ENCODE measurements at places on chromosomes 16 and 17.

DNA sequence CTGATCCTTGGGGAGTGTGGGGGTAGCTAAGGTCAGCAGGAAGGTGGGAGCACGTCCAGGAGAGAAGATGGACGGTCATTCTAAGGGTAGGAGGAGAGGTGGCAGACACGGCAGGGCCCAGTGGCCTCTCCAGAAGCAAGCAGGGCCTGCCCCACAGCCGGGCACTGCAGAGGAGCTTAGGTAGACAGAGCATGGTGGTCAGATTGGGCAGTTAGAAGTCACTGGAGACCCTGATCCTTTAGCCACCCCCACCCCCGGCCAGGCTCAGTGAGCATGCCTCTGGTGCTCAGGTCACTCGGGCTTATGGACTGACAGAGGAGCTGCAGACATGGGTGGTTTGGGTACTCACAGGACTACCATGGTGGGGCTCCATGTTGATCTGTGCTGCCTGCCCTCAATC is 26.3 kb downstream of the NLRP1 start:
- no peak for DNase-seq

DNA sequence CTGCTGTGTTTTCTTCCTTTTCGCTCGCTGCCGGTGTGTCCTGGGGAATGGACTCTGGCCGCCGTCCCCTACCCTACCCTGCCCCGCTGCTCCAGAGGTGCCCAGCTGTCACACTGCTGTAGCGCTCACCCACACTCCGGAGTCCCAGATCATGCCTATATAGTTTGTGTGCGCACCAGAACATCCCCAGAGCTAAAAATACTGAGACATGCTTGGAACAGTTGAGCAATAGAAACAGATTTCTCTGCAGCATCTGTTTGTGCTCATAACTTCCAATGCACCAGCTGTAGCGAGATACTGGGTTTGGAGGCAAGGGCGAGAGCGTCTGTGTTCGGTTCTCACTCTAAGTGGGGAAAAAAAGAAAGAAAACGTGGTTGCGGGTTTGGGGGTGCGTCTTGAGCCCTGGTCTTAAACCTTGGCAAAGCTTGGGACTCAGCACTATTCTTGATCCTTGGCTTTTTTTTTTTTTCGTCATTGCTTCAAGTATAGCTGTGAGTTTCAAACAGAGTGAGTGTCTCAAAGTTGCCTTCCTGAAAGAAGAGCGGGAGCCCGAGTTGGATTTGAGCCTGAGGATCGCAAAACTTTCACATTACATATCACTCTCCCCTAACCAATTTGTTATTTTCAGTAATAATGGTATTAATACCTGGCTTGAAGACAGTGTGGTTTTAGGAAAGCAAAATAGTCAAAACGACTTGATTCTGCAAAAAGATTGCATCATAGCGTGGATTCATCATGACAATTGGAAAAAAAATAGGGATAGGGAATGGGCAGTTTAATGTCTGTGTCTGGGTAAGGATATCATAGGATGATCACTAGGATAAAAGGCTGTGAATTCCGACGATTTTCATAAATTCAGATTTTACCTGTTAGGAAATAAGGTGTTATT is 621 bp downstream of the KCNJ2 start:
- DNase-seq, result no peak

- no peak for DNase-seq
Observed at GRCh38 chr17:38455288-38455915, 27.1 kb downstream of the ARHGAP23 start.

DNA sequence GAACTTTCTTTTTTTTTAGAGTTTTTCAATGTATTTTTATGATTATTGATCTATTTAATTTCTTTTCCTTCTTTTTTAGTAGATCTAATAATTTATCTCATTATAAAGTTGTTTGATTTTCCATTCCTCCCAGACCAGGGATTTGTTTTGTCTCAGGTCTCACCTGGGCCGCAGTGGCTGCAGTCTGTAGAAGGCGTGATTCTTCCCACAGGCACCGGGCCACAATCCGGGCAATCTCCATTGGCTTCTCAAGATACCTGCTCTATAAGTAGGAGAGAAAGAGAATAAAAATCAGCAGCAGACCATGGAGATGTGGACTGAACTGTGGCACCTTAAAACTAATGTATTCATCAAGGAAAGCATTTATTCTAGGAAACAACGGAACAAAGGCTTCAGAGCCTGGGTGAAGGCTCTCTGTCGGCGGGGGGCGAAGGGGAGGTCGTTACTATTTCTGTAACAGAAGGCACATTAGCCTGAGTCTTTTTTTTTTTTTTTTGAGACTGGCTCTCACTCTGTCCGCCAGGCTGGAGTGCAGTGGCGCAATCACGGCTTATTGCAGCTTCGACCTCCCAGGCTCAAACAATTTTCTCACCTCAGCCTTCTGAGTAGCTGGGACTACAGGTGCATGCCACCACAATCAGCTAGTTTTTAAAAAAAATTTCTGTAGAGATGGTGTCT is 42.7 kb downstream of the STAT3 start:
- no peak for DNase-seq

DNA sequence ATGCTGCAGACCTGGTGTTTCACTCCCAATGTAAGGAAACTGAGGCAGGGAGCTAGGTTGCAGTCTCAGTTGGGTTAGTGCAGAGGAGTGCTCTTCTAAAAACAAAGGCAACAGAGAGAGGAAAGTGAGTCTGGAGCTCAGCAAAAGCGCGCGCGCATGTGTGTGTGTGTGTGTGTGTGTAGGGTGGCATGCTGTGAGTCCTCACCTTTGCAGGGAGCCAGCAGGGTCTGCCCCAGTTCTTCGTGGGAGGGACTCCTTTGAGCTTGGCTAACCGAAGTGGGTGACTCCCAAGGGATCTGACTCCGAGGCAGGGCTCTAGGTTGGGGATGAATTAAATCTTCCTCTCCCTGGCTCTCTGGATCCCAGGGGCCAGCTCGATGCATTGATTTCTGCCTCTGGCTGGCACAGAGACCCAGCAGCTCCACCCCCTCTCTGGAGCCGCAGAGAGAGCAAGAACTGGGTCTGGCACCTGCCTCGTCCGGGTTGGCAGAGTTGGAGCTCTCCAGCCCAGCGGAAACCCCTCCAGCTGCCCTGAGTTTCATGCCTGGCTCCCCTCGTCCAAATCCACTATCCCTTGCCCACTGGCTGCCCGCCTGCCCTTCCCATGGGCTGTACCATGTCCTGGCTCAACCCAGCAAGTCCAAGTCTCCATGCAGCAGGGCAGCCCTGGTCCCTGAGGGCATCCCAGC is 1.3 kb upstream of the BTBD17 start:
- no peak for DNase-seq

DNA sequence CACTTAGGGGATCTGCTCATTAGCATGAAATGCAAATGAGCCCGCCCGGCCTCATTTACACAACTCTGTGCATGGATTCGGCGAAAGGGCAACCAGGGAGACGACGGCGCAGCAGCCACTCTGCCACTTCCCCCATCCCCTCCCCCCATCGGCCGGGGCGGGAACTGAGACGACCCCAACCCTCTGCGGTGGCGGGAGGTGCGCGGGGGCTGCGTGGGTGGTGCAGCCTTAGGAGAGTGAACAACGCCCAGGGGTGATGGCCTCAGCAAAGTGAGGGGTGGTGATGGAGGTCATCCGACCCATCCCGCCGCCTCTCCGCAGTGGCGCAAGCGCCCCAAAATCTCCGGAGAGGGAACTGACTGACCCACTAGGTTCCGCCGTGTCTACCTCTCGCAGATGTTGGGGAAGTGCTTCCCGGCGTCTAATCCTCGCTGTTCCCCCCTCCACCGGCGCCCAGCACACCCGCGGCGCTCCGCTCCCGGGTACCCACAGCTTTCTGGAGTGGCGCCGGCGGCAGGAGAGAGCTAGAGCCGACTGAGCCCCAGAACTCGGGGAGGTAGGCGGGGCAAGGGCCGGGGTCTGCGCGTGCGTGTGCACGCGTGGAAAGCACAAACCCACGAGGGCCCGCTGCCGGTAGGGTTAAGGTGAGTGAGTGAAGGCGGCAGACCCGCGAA is 1.4 kb upstream of the CACNA1G start:
- no peak for DNase-seq

DNA sequence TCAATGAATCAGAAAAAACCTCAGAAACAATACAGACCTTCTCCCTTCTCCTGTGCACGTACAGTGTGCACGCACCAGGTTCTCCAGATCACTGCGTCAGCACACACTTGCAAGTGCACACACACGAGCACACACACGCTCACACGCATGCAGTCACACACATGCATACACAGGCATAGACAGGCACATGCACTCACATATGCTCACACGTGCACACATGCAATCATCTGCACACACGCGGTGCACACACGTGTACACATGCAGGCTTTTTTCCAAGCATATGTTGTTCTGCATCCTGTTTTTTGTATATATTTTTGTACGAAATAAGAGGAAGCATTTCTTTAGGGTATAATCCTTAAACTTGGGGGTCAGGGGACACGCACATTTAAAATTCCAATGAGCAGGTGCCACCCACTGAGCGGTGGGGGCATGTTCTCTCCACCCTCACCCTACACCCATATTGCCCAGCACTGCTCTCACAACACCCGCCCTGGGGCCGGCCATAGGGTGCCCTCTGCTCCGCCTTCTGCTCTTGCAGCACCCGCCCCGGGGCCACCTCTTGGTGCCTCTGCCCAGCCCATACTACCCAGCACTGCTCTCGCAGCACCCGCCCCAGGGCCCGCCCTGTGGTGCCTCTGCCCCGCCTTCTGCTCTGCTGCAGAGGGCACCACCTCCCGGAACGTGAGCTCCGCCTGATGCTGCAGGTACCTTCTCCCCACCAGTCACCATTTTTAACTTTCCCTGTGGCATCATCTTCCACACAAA is 20.9 kb downstream of the KLHDC4 start:
- no peak for DNase-seq

DNA sequence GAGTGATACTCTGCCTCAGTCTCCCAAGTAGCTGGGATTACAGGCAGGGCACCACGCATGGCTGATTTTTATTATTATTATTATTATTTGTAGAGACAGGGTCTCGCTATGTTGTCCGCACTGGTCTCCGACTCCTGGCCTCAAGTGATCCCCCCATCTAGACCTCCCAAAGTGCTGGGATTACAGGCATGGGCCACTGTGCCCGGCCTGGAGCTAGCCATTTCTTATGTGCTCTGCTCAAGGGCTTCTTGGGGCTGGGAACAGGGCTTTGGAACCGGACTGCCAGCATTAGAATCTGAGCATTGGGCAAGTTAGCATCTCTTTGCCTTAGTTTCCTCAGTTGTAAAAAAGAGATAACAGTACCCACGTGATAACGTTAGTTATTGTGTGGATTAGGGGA is 111.3 kb downstream of the C16orf78 start:
- no peak for DNase-seq

DNA sequence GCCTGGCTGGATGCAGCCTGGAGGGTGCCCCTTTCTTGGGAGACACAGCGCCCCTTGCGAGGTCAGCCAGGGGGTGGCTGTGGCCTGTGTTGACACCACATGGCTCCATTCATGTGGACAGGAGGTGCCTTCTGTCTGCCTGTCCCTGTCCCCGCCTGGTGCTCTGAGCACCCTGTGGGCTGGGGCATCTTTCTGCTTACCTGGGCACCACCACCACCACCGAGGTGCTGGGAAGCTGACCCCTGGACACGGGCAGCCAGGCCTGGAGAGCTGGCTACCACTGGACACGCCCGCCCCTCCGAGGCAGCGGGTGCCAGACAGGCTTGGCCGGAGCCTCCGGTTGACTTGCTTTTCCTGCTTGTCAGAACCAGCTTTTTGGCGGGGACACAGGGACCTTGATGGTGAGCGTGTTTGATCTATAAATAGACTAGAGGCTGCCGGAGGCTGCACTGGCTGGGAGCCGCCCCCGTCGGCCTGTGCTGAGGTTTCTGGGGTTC is 121.3 kb upstream of the GSE1 start:
- DNase-seq, result no peak

GRCh38 chr16:79449900-79450299 is 150.6 kb downstream of the MAF start:
- DNase-seq, result no peak
